ENCODE measurements at places on chromosomes 3 and 15.

GRCh38 chr15:63870487-63871209, 36.9 kb upstream of the HERC1 start:
- DNase-seq = no peak

- no peak for DNase-seq
These were observed 35.6 kb downstream of the IQSEC1 start for GRCh38 chr3:13037458-13038117.

GRCh38 chr3:16522834-16523233, 9.3 kb upstream of the RFTN1 start:
- DNase-seq = no peak

- no peak for DNase-seq
These were observed 44.1 kb downstream of the MAP6D1 start for GRCh38 chr3:183781246-183781645.

DNA sequence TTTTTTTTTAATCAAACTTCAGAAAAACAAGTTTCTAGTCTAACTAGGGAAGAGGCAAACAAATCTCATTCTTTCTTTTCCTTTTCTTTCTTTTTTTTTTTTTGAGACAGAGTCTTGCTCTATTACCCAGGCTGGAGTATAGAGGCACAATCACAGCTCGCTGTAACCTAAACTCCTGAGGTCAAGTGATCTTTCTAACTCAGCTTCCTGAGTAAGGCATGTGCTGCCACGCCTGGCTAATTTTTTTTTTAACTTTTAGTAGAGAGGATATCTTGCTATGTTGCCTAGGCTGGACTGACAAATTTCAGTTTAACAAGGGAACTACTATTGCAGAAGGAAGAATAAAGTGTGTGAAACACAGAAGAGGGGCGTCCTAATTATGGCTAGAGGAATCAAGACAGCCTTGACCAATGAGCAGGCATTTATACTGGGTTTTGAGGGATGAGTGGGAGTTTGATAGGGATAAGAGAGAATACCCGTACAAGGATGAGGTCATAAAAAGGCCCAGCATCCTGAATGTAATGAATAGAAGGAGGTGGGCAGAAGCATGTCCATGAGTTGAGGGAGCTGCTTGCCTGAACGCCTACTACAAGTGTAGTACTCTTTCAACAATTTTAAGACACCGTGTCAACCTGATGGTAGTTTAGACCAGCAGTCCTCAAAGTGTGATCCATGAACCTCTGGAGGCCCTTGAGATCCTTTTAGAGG, 6.7 kb upstream of the ZFAND6 start:
- no peak for DNase-seq

GRCh38 chr3:125006291-125006731, 49.5 kb downstream of the HEG1 start:
- no peak for DNase-seq

GRCh38 chr3:171796625-171797264, 13.5 kb downstream of the PLD1 start:
- no peak for DNase-seq

GRCh38 chr15:41819455-41820050, 8.3 kb upstream of the JMJD7 start:
- DNase-seq = no peak
